Activated T-helper 1 cell treated with anti-CD3 and anti-CD28 coated beads, Interleukin-2, amount 50 U/mL, for 16 hours (primary cell): ENCODE measurements at places on chromosomes 7 and 10.

DNA sequence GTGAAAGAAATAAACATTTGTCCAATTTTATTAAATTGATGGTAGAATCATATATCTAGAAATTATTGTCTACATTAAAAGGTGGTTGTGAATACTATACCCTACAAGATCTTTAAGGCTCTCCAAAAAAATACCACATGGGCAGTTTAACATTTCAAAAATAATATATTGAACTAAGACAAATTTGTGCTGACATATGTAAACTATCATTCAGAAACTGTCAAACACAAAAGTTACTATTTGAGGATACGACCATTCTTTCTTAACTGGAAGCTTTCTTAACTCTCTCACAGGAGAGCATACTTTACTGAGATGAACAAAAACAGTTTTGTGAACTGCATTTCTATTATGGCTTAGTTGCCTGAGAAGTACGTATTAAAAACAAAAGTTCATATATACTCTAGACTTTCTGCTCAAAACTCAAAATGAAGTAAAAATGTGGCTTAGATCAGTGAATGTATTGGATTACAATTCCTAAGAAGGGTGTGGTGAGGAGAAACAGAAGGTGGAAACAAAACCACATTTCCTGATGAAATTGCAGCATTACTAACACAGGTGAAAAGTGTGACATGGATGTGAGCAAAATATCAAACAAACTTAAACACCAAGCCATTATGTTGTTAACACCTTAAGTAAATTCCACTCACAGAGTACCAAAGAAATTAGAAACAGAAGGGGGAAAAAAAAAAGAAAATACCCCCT is 138.5 kb downstream of the SEMA3A start:
- DNase-seq = no peak

DNA sequence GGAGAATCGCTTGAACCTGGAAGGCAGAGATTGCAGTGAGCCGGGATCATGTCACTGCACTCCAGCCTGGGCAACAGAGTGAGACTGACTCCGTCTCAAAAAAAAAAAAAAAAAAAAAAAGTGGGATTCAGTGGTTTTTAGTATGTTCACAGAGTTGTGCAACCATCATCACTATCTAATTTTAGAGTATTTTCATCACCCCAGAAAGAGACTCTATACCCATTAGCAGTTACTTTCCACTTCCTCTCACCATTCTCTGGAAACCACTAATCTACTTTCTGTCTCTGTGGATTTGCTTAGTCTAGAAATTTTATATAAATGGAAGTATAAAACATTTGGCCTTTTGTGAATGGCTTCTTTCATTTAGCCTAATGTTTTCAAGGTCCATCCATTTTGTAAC is 113.4 kb downstream of the ST7 start:
- no peak for DNase-seq

GRCh38 chr7:22663721-22664120 is 63.3 kb upstream of the IL6 start:
- no peak for DNase-seq

- no peak for DNase-seq
Observed at GRCh38 chr7:165661-166337, 26.6 kb upstream of the FAM20C start.

GRCh38 chr10:15715619-15716227 is 4.0 kb downstream of the ITGA8 start:
- no peak for DNase-seq

- DNase-seq = no peak
Observed at GRCh38 chr7:50939021-50939420, 156.3 kb upstream of the GRB10 start.

GRCh38 chr7:137983323-137984008 is 18.4 kb downstream of the CREB3L2 start:
- DNase-seq = no peak
